ENCODE measurements at places on chromosomes 6 and 20. TPM values are rescaled to one million over a fixed set of nuclear protein-coding genes. Genes with fewer than 3 reads are reported as not detected.

GRCh38 chr20:35508493-35509218 lies 20.8 kb downstream of the C20orf173 start:
- DNase-seq: no peak

The FAM83B gene
- 12.2 TPM for total RNA-seq

- DNase-seq: no peak
These were observed 1.7 kb downstream of the CDC25B start for GRCh38 chr20:3797592-3798372.

The DEFB124 gene
- total RNA-seq: not detected

- no peak for DNase-seq
These were observed 281.5 kb downstream of the TSHZ2 start for GRCh38 chr20:53253668-53254067.

- DNase-seq: no peak
These were observed 113.6 kb upstream of the SLC22A16 start for GRCh38 chr6:110589865-110590513.

- DNase-seq: no peak
These were observed 108.9 kb downstream of the SNX5 start for GRCh38 chr20:17859616-17860232.

DNA sequence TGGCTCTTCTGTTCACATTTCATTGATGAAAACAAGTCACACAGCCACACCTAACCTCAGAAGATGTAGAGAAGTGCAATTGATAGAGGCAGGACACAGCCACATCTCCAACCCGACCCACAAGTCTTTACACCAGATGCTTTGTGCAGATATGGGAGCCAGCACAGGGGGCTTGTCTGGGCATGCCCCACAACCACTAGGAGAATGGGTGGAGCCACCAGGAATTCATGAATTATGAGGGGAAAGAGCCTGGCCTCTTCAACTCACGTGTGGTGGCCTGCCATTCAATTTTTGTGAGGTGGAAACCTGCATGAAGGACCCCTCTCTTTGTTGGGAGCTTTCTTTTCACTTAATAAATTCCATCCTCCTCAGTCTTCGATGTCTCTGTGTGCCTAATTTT lies 79.1 kb downstream of the OGFRL1 start:
- no peak for DNase-seq

- DNase-seq: no peak
These were observed 190.1 kb downstream of the SCP2D1 start for GRCh38 chr20:19003366-19004336.

DNA sequence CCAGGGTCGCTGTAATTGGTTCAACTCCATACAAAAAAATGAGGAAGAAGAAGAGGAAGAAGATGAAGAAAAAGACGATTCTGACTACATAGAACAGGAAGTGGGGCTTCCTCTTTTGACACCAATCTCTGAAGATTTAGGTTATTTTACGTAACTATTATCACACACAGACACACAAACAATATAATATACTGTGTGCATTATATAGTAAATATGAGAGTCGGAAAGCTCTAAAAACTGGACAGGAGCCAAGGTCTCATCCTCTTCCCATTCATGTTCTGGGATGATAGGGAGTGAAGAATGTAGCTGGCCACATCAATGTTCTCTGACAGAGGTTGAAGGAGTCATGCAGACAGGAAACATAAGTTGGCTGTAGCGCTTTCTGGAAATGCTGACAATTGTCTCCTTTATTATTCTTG lies 13.3 kb downstream of the RSPH4A start:
- no peak for DNase-seq

GRCh38 chr6:168242940-168243225 lies 76.7 kb downstream of the DACT2 start:
- DNase-seq: no peak

- DNase-seq: no peak
These were observed 11.2 kb downstream of the TFEB start for GRCh38 chr6:41724228-41724580.

DNA sequence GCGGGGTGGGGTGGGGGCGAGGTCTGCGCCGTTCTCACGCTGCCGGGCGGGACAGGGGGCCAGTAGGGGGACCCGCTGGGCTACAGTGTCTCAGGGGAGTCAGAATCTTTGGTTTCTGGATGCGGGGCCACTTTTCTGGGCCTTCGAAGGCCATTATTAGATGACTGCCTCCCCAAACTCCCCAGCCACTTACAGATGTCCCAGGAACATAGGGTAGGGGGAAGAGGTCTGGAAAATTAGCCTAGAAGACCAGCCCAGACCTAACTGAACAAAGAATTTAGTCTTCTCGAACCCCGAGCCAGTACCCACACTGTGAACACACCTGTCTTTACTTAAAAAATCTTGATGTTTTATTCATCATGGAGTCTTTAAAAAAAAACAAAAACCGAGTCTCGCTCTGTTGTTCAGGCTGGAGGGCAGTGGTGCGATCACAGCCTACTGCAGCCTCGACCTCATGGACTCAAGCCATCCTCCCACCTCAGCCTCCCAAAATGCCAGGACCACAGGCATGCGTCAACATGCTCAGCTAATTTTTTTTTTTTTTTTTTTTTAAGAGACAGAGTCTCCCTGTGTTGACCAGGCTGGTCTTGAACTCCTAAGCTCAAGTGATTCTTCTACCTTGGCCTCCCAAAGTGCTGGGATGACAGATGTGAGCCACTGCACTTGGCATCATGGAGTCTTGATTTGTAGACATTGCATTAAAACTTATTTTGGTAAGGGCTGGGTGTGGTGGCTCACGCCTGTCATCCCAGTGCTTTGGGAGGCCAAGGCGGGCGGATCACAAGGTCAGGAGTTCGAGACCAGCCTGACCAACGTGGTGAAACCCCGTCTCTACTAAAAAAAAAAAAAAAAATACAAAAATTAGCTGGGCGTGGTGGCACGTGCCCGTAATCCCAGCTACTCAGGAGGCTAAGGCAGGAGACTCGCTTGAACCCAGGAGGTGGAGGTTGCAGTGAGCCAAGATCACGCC lies 3.3 kb upstream of the SLC29A1 start:
- no peak for DNase-seq

DNA sequence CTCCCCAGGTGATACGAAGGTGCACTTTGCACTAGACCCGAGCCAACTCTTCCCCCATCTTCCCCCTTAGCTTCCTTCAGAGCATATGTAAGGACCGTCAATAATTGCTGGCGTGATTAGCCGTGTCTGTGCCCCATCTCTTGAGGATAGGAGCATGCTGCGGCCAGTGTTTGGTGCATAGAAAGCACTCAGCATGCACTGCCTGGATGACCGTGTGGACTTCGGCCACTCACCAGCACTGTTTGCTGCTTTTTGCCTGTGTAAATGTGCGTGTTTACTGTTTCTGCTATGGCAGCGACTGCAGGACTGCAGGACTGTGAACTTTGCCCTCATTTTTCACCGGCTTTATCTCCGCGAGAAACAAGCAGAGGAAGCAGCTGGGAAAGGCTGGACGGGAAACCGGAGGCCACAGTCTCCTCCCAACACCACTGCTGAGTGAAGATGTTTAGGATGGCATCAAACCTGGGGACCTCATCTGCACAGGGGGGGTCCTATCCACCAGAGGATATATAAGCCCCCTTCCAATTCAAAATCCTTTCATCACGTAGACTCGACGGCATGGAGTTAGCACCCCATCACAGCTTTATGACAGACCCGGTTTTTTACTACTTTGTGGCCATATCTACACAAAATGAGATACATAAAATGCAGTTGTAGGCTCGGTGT lies 150.6 kb upstream of the AFDN start:
- no peak for DNase-seq

GRCh38 chr6:157056275-157056674 lies 267.0 kb downstream of the TMEM242 start:
- no peak for DNase-seq

DNA sequence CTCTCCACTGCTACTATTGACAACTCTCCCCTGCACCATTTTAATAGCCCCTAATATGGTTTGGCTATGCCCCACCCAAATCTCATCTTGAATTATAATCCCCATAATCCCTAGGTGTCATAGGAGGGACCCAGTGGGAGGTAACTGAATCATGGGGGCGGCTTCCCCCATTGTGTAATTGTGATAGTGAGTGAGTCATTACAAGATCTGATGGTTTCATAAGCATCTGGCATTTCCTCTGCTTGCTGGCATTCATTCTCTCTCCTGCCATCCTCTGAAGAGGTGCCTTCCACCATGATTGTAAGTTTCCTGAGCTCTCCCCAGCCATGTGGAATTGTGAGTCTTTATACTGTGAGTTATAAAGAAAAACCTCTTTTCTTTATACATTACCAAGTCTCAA lies 74.1 kb upstream of the TCF21 start:
- DNase-seq: no peak

The HLA-DRB1 gene
- 5.3 TPM for total RNA-seq

The SLC22A3 gene
- total RNA-seq: 1.2 TPM

GRCh38 chr6:169035385-169036240 lies 218.0 kb downstream of the THBS2 start:
- no peak for DNase-seq

- no peak for DNase-seq
These were observed 318.5 kb upstream of the JARID2 start for GRCh38 chr6:14927398-14927797.
